Suppressor macrophage (primary cell): ENCODE measurements at places on chromosomes 3 and 15.

- peak; percentile 46 for DNase-seq
Measured at GRCh38 chr15:55282284-55282833, 7.3 kb downstream of the RAB27A start.

GRCh38 chr3:179398574-179399231, 51.2 kb downstream of the MFN1 start:
- no peak for DNase-seq

- no peak for DNase-seq
Measured at GRCh38 chr3:188553569-188553968, 399.6 kb downstream of the LPP start.

GRCh38 chr3:78871048-78871447, 896.8 kb downstream of the ROBO1 start:
- no peak for DNase-seq

DNA sequence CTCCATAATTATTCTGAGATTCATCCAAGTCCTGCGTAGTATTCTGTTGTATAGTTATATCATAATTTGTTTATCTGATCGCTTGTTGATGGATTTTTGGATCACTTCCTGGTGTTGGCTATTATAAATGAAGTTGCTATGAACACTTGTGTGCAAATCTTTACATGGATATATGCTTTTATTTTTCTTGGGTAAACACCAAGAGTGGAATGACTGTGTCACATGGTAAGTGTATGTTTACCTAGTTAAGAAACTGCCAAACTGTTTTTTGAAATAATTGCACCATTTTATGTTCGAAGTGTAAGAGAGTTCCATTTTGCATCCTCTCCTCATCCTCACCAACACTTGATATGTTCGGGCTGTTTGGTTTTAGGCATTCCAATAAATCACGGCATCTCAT, 360.4 kb upstream of the FRG2C start:
- DNase-seq, result no peak

- no peak for DNase-seq
Measured at GRCh38 chr3:32705232-32705631, 20.2 kb downstream of the CNOT10 start.

- DNase-seq, result peak; percentile 79
Measured at GRCh38 chr3:51799879-51800749, 21.1 kb upstream of the IQCF6 start.

GRCh38 chr3:25144430-25144829, 283.6 kb upstream of the RARB start:
- no peak for DNase-seq

GRCh38 chr3:166877971-166878370, 502.1 kb downstream of the ZBBX start:
- DNase-seq, result no peak

DNA sequence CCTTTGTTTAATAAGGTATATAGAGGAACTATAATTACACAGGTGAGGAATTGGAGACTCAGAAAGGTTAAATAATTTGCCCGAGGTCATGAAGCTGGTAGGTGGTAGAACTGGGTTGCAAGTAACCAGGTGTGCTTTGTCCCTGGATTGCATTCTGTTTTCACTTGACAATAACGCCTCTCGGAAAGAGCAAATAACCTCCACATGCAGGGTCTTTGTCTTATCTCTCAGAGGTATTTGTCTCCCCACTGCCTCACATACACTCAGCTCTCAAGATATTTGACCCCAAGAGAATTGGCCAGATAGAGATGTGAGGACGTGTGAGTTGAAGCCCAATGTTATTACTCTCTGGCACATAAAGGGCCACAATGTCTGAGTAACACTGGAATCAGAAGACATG, 320.9 kb upstream of the ONECUT1 start:
- DNase-seq, result no peak

DNA sequence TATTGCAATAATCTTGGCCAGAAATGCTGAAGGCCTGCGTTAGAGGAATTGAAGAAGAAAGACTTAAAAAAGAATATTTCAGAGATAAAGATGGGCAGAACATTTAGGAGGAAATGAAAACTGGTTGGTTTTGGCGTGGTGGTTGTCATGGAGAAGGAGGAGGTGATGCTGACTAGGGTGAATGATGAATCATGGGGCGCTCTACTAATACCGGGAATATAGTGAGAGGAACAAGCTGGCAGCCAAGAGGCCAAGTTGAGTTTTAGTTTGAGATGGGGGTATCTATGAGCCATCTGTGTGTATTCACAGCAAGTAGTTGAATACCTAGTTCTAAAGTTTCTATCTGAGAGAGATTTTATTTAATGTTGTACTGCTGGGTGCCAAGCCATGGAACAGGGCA, 6.8 kb upstream of the GAP43 start:
- DNase-seq, result no peak

- peak; percentile 93 for DNase-seq
Measured at GRCh38 chr3:27590437-27591298, 106.5 kb upstream of the SLC4A7 start.

DNA sequence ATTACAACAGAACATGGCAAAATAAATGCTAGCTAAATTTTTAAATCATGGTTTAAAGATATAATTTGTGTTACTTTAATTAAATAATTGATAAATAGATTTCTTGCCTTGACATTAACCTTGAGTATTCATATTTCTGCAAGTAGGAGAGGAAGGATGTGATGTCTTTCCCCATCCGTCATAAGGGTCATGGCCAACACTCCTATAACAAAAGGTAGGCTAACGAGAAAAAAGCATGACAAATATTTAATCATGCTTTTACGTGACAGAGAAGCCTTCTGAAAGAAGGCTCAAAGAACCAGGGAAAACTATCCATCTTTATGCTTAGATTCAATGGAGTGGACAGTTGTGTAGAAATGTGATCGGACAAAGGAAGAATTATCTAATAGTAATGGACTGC, 135.2 kb downstream of the SERPINI1 start:
- DNase-seq, result no peak

- no peak for DNase-seq
Measured at GRCh38 chr3:83946554-83946953, 1012.2 kb upstream of the CADM2 start.

DNA sequence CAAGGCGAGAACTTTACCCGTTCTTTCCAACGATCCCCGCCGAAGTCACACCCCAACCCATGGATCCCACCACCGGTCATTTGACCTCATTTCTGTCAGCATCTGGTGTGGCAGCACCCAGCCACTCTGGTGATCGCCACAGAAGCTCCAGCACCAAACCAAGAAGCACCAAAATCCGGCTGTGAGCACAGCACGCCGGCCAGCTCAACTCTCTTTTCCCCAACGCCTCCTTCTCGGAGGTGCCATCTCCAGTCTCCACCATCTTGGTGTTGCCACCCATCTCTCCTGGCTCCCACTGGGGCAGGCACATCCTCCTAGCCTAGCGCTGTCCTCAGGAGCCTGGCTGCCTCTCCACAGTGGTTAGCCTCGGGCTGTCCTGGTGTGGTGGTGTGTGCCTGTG, 6.5 kb downstream of the MUC4 start:
- DNase-seq, result no peak

GRCh38 chr3:16538507-16538906, 25.0 kb upstream of the RFTN1 start:
- peak; percentile 87 for DNase-seq

GRCh38 chr3:58654466-58654865, 12.1 kb downstream of the FAM3D start:
- DNase-seq, result no peak

DNA sequence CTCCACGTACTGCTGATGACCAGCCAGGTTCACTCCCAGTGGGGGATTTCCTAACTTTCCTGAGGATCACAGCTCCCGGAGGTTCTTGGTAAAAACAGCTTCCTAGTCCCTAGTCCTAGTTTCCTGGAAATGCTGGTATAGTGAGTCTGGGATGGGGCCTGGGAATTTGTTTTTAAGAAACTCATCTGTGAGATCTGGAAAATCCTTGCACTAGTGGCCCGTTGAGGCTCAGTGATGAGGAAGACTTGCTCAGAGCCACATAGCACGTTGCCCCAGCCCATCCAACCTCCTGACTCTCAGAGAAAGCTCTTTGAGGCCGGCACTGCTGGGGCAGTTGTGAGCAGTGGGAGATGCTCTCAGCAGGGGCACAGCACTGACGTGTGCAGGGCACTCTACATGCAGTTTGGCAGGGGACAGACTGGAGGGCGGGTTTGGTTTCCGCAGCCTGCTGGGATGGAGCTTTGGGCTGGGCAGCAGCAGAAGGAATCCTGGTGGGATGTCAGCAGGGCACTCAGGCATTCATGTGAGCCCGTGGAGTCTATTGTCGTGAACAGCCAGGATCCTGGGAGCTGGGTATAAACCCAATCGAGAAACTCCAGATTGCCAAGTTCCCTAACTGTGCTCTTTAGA, 31.6 kb downstream of the SAXO2 start:
- DNase-seq, result no peak

GRCh38 chr3:25084016-25084415, 344.0 kb upstream of the RARB start:
- no peak for DNase-seq

DNA sequence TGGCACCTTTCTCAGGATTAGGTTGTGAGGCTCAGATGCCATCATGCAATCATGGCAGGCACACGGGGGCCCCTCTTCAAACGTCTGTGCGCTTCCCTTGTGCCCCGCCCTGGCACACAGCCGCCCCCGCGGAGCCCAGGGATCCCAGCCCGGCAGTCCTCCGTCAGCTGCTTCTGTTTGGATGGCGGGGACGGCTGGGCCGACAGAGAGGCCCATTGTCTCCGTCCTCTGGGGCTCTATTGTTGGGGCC, 849 bp upstream of the HDAC11 start:
- peak; percentile 79 for DNase-seq

DNA sequence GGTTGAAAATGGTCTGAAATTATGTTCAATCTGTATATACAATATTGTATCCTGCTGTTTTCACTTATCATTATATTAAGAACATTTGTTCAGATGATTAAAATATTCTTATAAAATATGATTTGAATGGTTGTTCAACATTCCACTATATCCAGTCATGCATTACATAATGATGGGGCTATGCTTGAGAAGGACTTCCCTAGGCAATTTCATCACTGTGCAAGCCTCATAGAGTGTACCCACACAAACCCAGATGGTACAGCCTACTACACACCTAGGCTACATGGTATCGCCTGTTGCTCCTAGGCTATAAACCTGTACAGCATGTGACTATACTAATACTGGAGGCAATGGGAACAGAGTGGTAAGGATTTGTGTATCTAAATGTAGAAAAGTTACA, 30.5 kb downstream of the SLC7A14 start:
- DNase-seq, result no peak

DNA sequence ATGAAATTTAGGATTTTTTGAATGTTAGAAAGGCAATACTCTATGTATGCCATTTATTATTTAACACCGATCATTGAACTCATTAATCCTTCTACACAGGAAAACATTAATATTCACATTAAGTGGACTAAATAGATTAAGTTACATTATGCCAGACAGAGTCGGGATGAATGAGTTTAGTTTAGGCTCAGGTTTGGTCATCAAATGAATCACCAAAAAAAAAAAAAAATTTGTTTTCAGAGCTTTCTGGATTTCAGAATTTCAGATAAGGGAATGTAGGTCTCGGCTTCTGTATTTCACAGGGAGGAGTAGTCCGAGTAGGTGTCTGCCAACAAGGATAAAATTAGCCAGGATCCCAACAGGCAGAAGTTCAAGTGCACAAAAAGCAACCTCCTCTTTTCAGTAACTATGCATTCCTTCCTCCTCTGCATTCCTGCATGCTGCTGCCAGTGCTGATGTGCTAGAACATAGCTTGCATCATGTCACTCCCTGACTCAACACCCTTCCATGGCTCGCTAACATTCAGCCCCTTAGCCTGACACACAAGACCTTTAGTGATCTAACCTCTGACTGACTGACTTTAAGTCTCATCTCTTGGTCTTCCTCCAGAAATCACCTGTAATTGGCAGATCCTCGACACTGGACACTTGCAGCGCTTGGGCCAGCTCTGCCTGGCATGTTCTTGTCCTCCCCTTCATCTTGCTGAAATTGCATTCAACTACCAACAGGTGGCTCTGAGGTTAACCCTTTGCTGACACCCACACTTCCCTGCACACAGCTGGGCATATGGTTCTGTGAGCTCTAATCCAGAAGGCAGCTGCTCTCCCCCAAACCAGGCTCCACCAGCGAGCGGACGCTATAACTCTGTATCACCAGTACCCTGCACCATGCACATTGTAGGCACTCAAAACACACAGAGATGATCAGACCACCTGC, 145.4 kb upstream of the PROK2 start:
- DNase-seq, result peak; percentile 11

DNA sequence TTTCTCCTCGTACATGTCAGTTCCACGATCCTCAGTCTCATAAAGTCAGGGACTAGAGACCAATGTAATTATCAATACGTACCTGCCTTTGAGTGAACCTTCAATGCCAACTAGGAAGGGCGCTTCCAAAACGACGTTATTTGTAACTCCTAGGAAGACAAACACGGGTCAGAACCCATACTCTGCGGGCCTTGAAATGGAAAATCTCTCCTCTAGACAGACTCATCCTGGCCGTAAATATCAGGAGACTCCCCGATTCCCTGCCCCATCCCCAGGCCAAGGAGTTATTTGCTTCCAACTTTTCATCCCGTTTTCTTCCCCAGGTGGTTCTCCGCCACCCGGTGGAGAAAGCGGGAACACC, 578 bp downstream of the OIP5 start:
- DNase-seq, result no peak
